Activated CD8-positive, alpha-beta T cell treated with anti-CD3 and anti-CD28 coated beads for 36 hours (primary cell): ENCODE measurements at places on chromosomes 4 and X.

DNA sequence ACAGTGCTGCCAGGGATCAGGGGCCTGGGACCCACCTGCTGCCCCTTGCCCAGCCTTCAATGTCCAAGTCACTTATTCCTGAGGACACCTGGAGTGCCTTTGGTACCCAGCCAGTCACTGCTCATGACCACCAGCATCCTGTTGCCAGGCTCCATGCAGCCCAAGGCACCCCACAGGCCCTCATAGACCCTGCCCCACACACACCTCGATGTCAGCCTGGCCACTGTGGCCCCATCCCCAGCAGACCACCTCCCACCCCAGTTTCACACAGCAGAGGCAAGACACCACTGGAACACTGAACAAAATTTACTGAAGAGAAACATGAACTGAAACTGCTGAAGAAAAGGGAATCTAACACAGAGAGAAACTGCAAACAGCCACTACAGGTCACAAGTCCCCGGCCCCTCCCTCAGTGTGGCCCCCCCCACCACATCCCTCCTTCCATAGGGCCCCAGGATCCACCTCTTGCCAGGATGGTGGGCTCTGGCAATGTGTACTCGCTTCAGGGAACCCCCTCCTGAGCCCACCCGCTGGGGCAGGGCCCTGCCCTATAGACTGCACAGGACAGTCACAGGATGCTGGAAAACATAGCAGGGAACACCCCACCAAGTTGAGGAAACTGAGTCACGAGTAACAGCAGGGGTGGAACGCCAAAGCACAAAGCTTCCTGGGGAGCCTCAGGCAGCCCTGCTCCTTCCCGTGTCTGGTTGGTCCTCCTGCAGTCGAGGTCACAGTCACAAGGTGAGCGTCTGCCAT lies 5.2 kb downstream of the PNMA5 start:
- DNase-seq = no peak

DNA sequence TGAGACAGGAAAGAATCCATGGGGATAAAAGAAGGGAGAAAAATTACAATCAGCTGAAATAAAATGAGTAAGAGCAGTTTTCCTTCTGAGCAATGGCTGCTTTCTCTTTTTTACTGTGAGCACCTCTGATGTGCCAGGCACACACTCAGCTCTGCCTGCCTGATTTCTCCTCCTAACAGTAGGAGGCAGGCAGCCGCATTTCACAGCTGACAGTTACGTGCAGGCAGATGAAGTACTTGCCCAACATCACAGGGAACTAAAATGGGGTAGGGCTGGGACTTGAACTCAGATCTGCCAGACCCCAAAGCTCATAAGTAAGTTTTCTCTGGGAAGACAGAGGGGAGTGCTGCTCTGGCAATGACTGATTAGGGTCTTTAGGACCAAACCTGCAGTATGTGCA lies 54.6 kb downstream of the C4orf50 start:
- no peak for DNase-seq

GRCh38 chr4:121654738-121655137 lies 42.0 kb downstream of the ANXA5 start:
- DNase-seq = no peak

DNA sequence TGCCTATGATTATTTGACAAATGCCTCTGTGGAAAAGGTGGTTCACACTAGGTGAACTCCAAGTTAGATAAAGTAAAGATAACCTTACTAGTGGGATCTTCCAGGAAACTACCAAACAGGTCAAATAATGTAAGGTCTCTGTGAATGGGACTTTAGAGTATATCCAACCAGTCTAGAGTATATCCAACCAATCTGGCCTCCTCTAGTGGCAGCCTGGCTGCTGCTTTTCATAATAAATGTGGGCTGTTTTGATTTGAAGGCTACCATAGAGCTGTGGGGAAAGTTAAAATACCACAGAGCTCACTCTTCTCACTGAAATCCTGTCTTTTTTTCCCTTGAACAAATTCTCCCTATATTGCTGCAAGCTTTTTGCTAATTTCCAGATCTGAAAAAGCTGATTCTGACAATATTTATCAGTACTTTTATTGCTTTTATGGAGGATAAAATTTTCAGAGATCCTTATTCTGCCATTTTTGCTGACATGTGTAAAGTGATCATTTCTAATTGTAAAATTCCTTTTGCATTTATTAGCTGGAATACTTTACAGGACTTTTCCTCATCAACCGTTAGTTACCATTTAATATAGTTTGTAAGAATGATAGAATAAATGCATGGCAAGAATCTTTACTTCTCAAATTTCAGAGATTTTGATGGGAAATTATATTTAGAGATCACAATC lies 111.3 kb downstream of the TET2 start:
- no peak for DNase-seq

GRCh38 chrX:123851079-123851478 lies 8.8 kb upstream of the XIAP start:
- DNase-seq = no peak
